ENCODE measurements at places on chromosomes 4 and X.

GRCh38 chr4:144584428-144584827, 61.5 kb upstream of the HHIP start:
- no peak for DNase-seq

DNA sequence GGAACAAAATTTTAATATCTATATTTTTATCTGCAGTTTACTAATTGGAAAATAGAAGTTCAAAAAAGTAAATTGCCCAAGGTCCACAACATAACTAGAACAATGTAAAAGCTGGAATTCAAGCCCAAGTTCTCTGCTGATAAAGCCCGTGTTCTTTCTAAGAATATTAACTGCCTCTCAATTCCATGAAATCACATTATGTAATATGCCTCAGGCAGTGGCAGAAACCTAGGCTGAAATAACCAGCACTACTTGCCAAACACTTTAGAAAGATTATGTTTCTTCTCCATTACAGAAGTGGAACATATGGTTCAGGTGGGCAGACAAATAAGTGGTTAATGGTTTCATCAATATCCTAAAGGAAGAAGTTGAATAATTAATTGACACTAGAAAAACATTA, 56.7 kb upstream of the ADGRL3 start:
- no peak for DNase-seq

DNA sequence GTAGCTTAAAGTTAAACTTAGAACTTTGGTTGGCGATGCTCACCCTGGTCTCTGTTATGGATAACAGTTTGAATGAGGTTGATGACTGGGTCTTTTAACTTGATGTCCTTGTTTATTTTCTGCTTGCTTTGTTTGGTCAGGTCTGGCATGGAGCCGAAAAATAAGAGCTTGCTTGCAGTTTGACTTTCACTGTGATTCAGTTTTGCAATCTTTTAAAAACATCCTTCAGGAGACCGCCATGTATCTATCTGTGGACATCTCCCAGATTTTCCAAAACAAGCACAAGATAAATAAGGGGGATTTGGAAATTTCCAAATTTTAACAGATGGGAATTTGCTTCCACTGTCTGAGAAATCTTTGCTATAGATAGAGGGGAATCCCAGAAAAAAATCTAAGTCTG, 246.7 kb downstream of the PALLD start:
- no peak for DNase-seq

DNA sequence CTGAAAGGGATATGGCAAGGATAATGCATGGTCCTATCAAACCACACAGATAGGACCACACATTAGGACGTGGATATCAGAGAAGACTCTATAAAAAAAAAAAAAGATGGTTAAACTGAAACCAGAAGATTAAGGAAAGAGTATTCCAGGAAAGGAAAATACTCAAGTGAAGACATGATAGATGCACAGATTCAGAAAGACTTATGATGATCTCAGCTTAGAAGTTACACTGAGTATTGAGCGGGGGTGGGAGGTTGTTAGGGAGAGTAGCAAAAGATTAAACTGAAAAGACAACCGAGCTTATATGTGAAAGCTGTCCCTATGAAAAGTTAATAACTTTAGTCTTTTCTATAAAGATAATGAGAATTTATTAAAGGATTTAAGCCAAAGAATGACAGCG, 211.0 kb upstream of the EMCN start:
- no peak for DNase-seq

GRCh38 chr4:52081216-52081615, 30.1 kb downstream of the SPATA18 start:
- DNase-seq, result no peak

DNA sequence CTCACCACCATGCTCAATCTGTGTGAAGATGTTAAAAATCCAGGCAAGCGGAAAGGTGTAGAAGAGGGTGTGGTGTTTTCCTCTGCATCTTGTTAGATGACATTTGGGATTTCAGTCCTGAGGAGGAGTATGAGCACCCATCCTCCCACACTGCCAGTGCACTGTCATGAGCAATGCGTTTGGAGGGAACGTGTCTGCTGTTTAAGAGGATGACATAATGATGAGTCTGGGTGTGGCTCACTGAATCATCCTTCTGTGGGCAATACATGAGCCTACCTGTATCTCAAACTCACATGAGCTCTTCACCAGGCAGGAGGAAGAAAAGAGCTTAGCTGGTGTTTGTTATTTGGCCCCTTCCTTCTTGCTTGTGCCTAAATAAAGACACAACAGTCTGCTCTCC, 67.9 kb upstream of the ARX start:
- no peak for DNase-seq

- DNase-seq, result no peak
Measured at GRCh38 chr4:95606739-95607138, 58.0 kb upstream of the UNC5C start.

All from MM.1S (cell line).